Naive B cell (primary cell): ENCODE measurements at places on chromosomes 6 and 20.
A peak's percentile ranks its signal among the peaks of the same experiment; 100 is the strongest.

DNA sequence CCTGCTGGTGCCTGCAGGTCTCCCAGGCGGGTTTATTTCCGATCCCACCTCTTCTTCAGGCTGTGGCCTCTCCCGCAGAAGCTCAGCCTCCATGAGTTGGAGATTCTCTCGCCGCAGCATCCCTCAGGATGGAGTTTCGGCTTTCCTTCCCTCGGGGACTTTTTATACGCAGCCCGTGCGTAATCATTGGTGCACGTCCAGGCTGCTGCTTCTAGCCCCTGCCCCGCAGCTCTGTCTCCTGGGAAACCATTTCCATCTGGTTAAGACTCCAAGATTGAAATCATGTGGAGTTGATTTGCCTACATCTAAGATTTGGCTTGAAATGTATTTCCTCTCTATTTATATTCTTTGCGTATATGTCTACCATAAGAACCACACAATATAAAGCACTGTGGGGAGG, 46.7 kb upstream of the CARMIL1 start:
- DNase-seq: no peak

DNA sequence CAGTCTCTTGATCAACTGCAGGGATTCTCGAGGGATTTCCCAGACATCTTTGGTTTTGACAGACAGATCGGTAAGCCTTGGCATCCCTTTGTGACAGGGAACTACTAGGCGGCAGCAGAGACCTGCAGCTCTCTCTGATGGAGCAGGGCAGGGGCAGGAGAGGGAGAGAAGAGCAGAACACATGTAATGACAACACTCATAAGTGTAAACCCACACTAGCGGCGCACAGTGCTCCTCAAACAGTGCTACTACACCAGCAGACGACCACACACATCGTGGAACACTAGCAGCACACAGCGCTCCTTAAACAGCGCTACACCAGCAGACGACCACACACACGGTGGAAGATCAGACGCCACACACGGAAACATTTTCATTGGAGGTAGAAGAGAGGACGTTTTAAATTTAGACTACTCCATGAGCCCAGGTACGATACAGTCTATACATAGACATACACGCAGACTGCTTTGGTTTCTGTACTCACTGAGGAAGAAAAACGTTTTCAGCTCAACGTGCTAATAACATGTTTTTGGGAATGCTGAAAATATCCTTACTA, 94.5 kb upstream of the TRAF3IP2 start:
- no peak for DNase-seq

GRCh38 chr20:58877050-58877975, 24.8 kb downstream of the GNAS start:
- DNase-seq: no peak

DNA sequence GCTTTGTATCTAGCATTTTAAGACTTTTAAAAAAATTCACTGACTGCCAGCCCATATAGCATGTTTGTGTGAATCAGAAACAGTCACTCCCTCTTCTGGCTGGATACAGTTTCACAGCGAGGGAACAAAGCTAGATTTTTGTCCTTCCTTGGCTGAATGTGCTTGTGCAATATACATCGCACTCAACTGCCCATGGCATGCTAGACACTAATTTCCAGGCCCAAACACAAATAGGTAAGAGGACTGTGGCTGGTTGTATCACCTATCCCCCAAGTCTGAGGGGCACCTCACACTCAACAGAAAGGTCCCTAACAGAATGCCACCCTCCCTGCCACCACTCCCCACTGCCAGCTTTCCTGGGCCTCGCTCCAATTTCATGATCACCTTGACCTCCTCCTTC, 16.2 kb upstream of the BLCAP start:
- DNase-seq: no peak

GRCh38 chr6:156988276-156989158, 211.3 kb downstream of the ARID1B start:
- peak; percentile 63 for DNase-seq

DNA sequence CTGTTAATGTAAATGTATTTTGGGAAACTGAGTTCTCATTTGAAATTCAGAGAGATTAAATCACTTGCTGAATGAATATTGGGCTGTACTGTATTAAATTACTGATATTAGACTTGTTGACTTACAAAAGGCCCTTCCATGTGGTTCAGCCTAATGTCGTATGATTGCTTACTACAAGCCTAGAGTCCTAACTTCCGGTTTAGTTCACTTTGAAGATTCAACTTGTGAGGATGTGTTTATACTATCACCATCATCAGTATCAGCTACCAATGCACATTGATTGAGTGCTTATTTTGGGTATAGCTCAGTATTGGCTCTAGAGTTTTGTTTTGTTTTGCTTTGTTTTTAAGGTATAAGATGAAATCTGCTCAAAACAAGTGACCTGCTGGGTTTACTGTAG, 48.3 kb downstream of the FAM217A start:
- no peak for DNase-seq

DNA sequence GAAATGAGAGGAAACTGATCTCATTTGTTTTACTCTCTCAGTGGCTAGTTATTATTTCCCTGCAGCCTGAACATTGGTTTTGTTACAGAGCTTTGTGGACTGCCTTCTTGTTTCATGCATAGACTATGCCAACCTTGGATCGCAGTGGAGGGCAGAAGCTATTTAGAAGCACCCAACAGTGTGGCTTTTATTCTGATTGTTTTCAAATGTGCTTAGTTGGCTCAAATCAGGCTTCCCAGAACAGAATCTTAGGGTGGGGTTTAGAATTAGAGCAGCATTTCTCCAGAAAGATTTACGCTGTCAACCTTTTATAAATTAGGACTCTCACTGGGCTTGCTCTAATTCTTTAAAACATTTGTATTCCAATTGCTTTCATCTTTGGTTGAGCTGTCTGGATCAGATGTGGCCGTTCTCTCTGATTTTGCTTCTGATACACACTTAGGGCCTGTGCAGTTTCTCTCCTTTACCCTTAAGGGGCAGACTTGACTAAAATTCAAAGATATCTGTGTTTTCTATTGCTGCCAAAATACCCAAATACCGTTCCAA, 210.3 kb downstream of the BCKDHB start:
- DNase-seq: no peak

GRCh38 chr6:42407379-42407778, 44.3 kb downstream of the TRERF1 start:
- DNase-seq: no peak

DNA sequence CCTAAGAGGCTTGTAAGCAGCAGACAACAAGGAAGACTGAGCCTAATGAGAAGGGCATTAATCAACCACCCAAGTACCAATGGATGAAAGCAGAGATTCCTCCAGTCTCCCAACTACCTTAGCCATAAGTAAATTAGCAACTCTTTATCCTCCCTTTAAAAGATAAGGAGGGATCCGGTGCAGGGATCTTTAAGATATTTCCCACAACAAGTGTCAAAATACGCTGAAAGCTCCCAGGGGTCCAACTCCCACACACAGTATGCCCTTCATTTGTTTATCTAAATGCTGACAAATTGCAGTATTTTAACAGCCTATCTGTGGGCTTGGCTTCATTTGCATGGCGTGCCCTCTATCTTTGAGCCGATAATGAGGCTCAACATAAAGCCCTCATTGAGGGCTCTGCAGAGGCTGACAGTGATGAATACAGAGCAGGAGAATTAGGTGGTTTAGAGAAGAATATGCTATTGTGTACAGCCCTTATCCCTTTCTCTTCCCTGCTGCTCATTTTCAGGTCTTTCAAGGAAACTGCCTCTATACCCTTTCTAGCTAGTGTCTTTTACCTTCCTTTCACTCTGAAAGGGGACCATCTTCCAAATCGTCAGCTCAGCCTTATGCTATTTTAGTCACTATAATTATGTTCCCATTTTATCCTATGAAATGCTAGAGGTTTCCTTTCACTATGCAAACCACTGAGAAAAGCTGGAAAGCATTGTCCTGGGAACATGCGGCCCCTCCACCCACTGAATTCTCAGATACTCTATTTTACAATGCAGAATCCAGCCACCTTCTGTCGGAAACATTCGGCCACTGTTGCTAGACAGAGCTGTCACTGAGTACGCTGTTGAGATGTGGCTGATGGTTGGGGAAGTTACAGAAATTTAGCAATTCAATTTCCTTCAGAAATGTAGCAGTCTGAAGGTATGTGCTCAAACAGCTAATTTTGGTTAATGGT, 575.2 kb upstream of the JAG1 start:
- no peak for DNase-seq

DNA sequence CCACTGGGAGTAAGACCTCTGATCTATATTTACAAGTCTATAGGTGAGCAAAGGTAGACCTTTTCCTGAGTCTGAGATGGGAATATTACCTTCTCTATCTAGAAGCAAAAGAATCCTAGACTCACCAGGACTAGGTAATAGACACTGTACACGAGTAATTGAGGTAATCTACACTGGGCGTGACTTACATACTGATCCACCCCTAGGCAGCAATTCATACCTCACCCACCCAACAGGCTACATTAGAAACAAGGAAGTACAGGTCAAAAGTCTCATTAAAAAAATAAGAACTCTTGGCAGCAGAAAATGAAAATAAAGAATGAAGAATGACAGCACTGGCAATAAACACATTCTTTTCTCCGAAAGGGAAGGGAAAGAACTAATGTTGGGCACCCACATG, 7.6 kb downstream of the CSNK2A1 start:
- DNase-seq: peak; percentile 18

- DNase-seq: no peak
These were observed 79.8 kb downstream of the KIF13A start for GRCh38 chr6:17907406-17908229.

- DNase-seq: no peak
These were observed 116.0 kb downstream of the TRIM27 start for GRCh38 chr6:28807682-28808280.

GRCh38 chr6:148881593-148882311, 134.9 kb downstream of the UST start:
- no peak for DNase-seq

DNA sequence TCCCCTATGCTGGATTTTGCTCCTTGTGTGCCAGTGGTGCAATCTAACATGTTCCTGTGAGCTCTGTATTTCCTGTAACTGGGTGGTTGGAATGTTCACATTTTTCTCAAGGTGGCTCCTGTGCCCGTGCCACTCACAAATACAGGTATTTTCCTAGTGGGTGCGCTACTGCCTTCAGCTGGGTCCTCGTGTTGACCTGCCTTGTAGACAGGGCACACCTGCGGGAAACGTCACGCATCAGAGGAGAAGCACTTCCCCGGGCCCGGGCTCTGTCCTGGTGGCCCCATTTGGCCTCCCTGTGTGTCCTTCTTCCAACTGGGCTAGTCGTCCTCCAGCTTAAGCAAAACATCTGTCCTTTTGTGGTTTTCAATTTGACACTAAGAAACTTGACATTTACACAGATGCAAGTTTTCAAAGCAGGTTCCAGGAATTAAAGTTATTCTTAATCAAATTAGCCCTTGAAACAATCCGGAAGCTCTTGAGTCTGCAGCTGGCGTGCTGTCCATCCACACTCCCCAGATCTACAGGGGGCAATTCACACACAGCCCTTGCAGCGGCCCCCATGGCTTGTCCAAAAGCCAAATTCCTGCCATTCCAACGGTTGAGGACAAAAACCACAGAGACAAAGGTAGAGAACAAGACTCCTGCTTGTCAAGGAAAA, 275.1 kb downstream of the CDC5L start:
- no peak for DNase-seq

DNA sequence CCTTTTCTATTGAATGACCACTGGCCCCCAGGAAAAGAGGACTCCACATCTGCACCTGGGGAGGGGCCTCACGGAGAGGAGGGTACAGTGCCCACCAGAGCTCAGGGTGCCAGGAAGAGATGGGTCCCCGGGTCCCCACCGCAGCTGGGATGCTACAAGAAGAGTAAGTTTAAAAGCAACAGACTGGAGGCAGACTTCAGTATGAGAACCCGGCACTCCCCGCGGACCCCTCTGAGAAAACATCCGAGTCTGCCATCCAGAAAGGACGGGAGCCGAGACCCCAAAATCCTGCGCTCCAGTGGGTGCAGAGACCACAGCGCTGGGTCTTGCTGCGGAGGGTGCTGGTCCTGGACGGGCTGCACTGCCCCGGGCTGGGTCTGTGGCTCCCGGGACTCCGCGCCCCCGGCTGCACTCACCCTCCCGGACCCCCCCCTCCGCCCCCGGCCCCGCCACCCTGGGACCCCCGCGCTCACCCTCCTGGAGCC, 350 bp downstream of the HELZ2 start:
- no peak for DNase-seq

GRCh38 chr6:156316583-156317125, 460.5 kb upstream of the ARID1B start:
- DNase-seq: no peak

GRCh38 chr20:25030649-25031207, 27.2 kb downstream of the ACSS1 start:
- DNase-seq: no peak

- no peak for DNase-seq
These were observed 56.0 kb downstream of the IRF4 start for GRCh38 chr6:447381-448165.
